ENCODE measurements at places on chromosomes 7 and 10. TPM values are rescaled to one million over a fixed set of nuclear protein-coding genes. Genes with fewer than 3 reads are reported as not detected.

SORBS1 gene
- polyA plus RNA-seq = 0.25 TPM

CALCR gene
- polyA plus RNA-seq = not detected

KLHL7 gene
- 22.5 TPM for polyA plus RNA-seq

FGL2 gene
- 0.55 TPM for polyA plus RNA-seq

PALS2 gene
- 29.9 TPM for polyA plus RNA-seq

NPY gene
- polyA plus RNA-seq = not detected

KCNIP2 gene
- not detected for polyA plus RNA-seq

ANKRD61 gene
- 0.21 TPM for polyA plus RNA-seq

SPDYE2B gene
- not detected for polyA plus RNA-seq

PNLIP gene
- polyA plus RNA-seq = not detected

TACC2 gene
- polyA plus RNA-seq = not detected

LIPK gene
- polyA plus RNA-seq = not detected

VSTM4 gene
- not detected for polyA plus RNA-seq

BLNK gene
- polyA plus RNA-seq = not detected

LBX1 gene
- not detected for polyA plus RNA-seq

AGAP5 gene
- polyA plus RNA-seq = 0.30 TPM

CALHM3 gene
- polyA plus RNA-seq = not detected

NIPSNAP2 gene
- polyA plus RNA-seq = 36.3 TPM

Data from naive thymus-derived CD8-positive, alpha-beta T cell (primary cell).